Fibroblast of skin of back (primary cell): ENCODE measurements at places on chromosomes 3 and 15.
A peak's percentile ranks its signal among the peaks of the same experiment; 100 is the strongest.

DNA sequence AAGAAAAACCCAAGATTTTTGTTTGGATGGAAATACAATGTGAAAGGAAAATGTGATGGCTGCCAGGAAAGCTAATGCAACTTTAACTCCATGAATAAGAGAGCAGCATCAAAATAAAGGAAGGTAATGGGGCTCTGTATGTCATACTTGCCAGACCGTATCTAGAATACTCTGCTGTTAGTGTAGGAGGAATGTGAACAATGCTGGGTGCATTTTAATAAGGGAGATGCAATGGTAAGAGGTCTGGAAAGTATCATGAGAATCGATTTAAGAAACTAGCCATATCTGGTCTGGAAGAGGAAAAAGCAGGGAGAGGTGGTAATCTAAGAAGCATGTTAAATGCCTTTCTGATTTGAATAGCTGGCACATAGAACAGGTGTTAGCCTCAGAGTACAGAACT lies 239.6 kb downstream of the GBE1 start:
- no peak for DNase-seq

- DNase-seq, result no peak
These were observed 100.8 kb upstream of the SOX2 start for GRCh38 chr3:181610973-181611265.

- DNase-seq, result no peak
These were observed 444.5 kb downstream of the EPHB1 start for GRCh38 chr3:135239615-135239884.

GRCh38 chr3:113545594-113545993 lies 13.2 kb downstream of the SIDT1 start:
- no peak for DNase-seq

DNA sequence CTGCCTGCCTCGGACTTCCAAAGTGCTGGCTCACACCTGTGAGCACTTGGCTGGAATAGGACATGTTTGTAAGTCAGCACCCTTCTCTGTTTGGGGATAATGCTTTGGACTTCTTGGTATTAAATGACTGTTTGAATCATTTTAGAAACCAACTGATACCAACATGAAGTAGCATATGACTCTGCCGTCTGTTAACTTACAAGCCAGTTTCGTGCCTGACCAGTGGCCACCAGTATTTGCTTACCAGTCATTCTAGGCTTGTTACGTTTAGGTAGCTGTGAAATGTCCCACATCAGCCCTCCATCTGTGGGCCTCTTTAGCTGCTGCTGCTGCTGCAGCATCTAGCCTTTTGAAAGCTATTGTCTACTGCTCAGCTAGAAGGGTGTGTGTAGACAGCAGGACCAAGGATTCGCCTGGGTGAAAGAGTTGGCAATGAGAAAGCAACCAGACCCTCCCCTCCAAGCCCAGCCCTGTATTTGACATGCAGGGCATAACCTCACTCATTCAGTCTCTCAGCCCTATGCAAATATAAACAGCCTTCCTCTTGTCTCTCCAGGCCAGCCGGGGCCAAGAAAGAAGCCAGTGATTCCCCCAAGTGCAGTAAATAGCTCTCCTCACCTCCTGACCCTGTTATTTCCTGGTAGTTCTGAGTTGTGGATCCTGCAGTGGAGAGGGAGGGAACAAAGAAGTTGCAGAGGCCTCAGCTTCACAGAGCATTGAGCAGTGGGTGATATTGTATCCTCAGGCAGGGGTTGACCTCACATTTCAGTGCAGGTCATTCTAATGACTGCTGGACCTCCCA lies 51.0 kb downstream of the NKIRAS1 start:
- no peak for DNase-seq

- peak; percentile 53 for DNase-seq
These were observed 453.7 kb downstream of the FOXP1 start for GRCh38 chr3:71129611-71130431.

GRCh38 chr15:58142827-58143461 lies 4.8 kb downstream of the AQP9 start:
- no peak for DNase-seq

- DNase-seq, result no peak
These were observed 467.3 kb downstream of the SHQ1 start for GRCh38 chr3:72380711-72381493.

GRCh38 chr3:11643605-11644087 lies at the start of gene VGLL4:
Gene VGLL4, minus strand, starts transcription at chr3:11643915. Its CDS starts 397 bp downstream, at chr3:11643518.
- DNase-seq, result peak; percentile 94

DNA sequence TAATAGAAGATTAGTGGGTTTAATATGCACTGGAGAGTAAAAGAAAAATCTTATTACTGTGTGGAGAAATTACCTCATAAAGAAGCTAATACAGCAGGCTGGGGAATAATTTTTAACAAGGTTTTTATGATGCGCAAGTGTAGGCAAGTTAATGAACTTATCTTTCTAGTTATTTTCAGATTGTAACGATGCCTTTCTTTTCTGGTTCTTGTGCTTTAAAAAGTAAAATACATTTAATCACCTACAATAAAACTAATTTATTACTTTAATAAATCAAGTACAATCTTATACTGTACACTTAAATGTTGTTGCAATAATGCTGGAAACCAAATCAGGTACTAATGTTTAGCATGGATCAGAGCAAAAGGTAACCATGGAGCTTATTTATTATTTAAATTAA lies 266.6 kb downstream of the ZIC1 start:
- DNase-seq, result no peak

DNA sequence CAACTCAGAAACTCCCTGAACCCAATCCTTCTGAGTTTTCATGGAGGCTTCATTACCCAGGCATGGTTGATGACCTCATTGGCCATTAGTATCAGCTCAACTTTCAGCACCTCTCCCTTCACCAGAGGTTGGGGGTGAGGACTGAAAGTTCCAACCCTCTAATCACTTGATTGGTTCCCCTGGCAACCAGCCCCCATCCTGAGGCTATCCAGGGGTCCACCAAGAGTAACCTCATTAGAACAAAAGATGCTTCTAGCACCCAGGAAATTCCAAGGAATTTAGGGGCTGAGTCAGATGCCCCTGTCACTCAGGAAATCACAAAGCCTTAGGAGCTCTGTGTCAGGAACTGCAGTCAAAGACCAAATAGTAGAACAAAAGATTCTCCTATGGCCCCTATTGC lies 43.8 kb downstream of the ADAMTSL3 start:
- DNase-seq, result peak; percentile 32

DNA sequence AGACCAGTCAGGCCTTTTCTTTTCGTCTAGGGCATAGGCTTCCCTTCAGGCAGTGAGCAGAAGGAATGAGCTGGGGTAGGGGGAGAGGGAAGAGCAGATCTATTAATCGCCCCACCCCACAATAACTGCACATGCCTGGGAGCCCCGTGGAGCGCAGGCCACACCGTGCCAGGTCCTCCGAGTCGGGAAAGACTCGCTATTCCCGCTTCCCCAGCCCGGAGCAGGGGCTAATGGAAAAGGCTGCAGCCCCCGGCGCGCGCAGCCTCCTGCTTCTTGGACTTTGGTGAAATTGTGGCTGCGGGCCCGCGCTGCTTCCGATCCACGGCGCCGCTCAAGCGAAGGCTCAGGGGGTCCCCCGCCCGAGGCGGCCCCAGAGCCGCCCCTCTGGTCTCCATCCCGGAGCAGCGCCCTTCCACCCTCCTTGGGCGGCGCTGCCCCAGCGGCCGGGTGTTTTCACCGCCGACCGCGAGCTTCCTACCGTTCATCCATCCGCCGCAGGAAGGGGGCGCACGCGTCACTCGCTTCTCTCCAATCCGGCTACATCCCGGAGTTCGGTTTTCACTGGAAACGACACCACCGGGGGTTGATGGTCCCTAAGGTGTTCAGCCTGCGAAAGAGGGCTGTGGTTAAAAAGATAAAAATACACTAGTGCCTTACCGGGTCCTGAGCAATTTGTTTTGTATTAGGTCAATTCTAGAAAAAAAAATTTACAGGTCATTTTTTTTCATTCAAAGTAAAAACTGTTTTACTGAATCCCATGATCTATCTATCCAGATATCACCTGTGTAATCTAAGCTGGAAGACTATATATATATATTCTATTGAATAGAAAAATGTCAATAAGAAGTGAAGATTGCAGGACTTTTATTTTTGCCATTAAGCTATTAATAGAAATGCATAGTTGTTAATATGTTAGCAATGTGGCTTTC lies 4.4 kb upstream of the SYNM start:
- peak; percentile 74 for DNase-seq

DNA sequence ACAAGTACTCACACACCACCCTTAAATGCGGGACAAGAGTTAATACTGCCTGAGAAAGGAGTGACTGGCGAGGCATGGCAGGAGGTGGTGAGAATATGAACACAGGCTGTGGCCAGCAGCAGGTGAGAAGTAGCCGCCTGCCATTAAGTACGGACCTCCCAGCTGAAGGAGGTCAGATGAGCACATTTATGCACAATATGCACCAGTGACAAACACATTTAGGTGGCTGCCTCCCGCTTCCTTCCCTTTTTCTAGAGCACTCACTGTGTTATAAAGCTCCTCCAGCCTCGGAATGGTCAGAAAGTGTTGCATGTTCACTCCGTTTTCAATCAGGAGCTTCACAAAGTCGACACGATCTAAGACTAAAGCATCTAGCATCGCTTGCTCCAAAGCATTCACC lies 52.4 kb downstream of the TRPM1 start:
- no peak for DNase-seq

DNA sequence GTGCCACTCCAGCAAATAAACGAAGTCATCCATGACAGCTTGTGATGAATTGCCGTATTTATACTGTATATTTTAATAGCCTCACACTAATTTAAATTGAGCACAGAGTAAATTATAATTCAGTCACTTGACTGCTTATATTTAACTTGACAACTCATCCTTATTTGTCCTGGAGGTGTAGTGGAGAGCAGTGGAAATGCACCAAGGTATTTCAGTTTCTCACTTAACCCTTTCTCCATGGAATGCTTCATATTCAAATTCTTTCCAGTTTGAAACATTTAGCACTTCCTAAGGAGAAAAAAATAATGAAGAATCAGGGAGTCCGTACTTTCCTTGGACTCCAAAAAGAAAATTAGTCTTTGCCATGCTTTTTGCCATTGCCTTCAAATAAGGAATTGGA lies 99.0 kb downstream of the MAP2K5 start:
- no peak for DNase-seq

GRCh38 chr3:18100121-18100520 lies 325.0 kb downstream of the SATB1 start:
- DNase-seq, result peak; percentile 58

DNA sequence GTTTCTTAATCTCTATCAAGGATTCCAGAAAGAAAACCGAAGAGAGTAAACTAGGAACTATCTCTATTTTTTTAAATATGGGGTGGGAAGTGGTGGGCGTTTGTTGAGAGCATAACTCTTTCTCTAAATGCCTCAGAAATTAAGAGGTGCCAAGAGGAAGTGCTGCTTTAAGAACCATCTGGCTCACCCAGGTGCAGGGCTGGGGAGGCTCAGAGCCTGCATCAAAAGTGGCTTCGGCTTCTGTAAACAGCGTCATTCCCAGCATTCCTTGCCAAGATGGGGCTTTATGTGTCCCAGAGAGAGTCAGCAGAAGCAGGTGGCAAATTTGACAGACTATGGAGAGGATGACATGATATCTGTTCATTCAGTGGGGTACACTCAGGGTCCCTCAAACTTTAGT lies 123.3 kb upstream of the BFSP2 start:
- no peak for DNase-seq

- no peak for DNase-seq
These were observed 138.2 kb downstream of the EPHA3 start for GRCh38 chr3:89245612-89246011.

DNA sequence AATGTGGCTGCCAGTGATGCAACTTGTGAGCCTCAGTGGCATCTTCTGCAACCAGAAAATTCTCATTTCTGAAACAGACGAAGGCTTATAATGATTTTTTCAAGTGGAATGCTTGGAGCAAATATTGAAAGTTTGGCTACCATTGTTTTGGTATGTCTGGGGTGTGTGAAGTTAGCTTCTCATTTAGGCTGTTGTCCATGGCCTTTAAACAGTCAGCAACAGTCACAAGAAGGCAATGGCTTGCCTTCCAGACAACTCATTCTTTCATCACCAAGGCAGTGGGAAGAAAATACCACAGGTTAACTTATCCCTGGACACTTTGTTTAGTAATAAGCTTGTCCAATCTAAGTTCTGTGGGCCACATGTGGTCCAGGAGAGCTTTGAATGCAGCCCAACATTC lies 4.7 kb upstream of the BNC1 start:
- DNase-seq, result peak; percentile 26

GRCh38 chr3:131702146-131702545 lies 199.4 kb upstream of the MRPL3 start:
- peak; percentile 88 for DNase-seq

DNA sequence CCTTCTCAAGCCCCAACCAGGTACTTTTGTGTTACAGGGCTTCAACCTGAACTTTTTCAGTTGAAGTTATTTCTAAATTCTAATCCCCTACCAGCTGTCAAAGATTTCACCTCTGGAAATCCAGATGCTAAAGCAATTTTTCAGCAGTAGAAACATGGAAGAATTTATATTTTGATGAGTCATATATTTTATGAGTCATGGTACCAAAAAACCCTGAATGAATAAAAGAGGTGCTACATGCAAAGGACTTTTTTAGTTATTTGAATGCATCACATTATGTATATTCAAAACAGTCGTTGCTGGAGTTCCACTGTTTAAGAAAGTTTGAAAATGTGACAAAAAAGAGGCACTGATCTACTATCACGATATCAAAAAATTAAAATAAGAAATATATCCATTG lies 96.0 kb upstream of the ZNF385D start:
- peak; percentile 40 for DNase-seq

- DNase-seq, result no peak
These were observed 38.4 kb downstream of the NEDD4 start for GRCh38 chr15:55954862-55955605.

DNA sequence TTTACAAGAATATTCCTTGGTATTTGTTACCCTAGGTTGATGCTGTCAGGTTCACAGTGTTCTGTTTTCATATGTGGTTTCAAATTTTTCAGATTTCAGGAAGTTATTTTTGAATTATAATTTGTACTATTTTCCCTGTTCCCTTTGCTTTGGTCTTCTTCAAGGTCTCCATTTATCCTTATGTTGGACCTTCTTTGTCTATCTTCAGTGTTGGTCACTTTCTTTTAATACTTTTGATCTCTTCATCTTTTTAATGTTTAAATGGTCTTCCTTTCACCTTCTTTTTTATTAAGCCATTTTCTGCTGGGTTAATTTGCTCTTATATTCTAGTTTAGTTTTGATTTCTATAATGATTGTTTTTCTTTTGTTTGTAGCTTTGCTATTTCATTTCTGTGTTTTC lies 61.3 kb downstream of the KLHL25 start:
- no peak for DNase-seq
